ENCODE measurements at places on chromosomes 2 and 18.

GRCh38 chr2:3405876-3406275 lies 26.4 kb downstream of the TRAPPC12 start:
- no peak for DNase-seq

DNA sequence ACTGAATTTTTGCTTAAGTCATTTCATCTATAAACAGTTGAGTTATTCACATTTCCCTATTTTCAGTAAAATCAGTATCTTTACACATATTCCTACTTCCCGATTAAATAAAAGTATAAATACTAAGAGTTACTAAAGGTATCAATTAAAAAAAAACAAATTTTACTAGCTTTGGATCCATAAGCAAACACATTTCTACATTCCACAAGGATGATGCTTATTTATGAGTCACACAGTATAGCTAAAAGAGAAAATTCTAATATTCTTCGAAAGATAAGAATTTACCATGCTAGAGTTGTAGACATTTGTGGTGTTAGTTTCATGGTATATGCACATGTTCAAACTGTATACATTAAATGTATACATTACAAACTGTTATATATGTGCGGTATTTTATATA lies 23.7 kb downstream of the PGAP1 start:
- no peak for DNase-seq

- DNase-seq = no peak
Observed at GRCh38 chr2:180184506-180184905, 177.4 kb upstream of the CWC22 start.

- DNase-seq = no peak
Observed at GRCh38 chr2:38610851-38611801, 8.4 kb upstream of the HNRNPLL start.

All from stimulated activated CD4-positive, alpha-beta T cell treated with anti-CD3 and anti-CD28 coated beads, Interleukin-1b, Interleukin-23, amount 100 ng/mL, for 1 hour (primary cell).